Stimulated activated naive CD4-positive, alpha-beta T cell (primary cell): ENCODE measurements at places on chromosomes 3 and 15.

- DNase-seq: no peak
Measured at GRCh38 chr3:42180901-42181300, 85.1 kb downstream of the CCK start.

DNA sequence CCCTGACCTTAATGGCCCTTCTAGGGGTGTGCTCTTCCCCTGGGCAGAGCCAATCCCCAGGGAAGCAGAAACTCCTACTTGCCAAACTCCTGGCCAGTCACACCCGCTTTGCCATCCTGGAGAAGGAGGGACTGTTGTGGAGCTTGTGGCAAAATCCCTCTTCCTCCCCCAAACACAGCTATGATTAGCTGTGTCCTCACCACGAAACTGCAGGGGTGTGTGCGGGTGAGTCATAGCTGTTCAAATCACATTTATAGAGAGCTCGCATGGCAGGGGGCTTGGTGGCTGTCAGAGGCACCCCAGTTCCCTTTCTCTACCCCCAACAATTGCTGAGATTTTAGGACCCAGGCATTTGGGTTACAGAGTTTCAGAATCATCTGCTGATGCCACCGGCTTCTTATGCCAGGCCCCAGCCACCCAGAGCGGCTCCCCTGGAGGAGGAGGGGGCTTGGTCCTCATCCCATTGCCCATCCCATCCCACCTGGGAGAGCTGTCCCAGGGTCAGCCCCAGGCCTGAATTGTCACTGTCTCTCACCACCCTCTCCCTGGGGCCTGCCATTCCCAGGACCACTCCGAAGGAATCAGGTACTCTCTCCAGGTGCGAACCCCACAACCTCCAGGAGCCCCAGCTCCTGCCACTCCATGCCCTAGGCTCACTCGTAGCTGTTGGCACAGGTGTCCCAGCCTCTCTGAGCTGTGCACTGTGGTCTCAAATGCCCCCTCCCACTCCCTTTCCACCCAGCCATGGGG is 28.8 kb upstream of the MAGEF1 start:
- no peak for DNase-seq

- no peak for DNase-seq
Measured at GRCh38 chr3:133301731-133302130, 98.1 kb upstream of the BFSP2 start.

DNA sequence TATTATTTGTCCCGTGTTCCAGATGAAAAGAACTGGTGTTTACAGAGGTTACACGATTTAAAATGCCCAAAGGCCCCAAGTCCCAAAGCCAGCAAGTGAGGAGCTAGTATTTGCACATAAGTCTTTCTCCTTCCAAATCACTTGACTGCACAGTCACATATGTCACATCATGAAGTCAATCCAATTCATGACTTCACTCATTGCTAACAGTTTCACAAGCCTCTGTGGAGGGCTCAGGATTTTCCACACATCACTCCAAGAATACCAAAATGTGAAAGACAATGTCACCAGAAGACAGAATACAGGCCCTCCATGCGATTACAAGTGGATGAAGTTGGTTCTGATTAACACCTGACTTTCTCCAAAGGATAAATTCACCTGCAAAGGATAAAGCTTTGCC is 283.1 kb upstream of the UBE2E2 start:
- no peak for DNase-seq

DNA sequence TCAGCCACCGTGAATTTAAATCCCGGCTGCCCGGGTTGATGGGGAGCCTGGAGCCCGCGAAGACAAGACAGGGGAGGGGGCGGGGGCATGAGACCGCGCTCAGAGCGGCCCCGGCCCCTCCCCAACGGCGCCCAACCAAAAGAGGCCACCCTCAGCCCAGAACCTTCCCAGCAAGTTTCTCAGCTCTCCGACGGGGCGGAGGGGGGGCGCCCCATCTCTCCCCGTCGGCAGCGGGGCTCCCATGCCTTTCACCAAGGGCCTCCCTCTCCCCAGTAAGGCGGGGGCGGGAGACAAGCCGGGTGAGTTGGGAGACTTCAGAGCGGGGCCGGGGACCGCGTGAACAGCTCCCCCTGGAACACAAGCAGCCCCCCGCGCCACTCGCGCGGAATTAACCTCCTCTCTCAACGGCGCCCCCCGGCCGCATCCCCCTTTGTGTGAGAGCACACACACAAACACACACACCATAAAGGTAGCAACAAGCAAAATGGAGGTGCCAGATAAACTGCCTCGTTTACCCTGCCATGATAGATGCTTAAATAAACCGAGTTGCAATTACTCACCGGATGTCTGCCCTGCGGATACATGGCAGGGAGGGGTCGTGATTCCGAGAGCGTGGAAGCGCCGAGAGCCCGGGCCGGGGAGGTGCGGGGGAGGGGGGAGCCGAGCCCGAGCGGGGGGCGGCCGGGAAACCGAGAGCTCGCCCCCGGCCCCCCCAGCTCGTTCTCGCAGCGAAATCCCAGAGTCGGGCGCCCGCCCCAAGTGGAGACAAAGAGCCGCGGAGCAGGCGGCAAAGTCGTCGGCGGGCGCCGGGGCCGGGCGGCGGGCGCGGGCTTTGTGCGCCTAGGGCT is 1.3 kb downstream of the TLE3 start:
- DNase-seq: peak; percentile 60

DNA sequence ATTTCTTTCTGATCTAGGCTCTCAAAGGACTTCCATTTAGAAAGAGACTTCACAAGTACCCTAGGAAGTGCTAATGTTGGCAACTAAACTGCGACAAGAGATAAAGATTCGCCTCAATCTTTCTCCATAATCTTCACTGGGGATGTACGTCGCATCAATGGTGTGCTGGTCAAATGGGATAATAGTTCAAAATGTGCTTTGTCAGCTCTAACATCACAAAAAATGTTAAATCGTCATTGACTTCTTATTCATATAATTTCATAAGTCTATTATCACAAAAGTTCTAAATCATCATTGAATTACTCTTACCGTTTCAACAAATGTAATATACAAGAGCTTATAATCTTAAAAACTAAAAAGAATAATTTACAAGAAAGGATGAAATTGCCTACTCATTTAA is 727.7 kb downstream of the ROBO1 start:
- DNase-seq: no peak

GRCh38 chr15:42849836-42850235 is 70.7 kb downstream of the TTBK2 start:
- DNase-seq: no peak

GRCh38 chr3:194296454-194297263 is 54.5 kb downstream of the CPN2 start:
- no peak for DNase-seq

GRCh38 chr3:150407808-150408220 is 284 bp upstream of the TSC22D2 start:
- no peak for DNase-seq

- no peak for DNase-seq
Measured at GRCh38 chr15:89423981-89424380, 72.4 kb downstream of the RHCG start.

DNA sequence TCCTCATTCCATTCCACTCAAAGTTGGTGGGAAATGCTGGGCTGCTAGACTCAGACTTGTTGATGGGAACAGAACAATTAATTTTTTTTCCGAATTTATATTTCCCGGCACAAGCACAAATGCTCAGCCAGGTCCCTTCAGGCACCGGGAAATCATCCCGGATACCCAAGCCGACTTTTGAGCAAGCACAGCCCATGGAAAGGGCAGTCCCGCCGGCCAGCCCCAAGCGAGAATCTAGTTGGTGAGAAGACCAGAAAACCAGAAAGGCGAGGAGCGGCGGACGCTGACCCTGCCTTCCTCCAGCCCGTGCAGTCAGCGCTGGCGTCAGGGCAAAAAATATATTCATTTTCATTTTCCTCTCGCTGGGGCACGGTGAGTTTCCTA is 763 bp upstream of the ZIC4 start:
- DNase-seq: no peak

DNA sequence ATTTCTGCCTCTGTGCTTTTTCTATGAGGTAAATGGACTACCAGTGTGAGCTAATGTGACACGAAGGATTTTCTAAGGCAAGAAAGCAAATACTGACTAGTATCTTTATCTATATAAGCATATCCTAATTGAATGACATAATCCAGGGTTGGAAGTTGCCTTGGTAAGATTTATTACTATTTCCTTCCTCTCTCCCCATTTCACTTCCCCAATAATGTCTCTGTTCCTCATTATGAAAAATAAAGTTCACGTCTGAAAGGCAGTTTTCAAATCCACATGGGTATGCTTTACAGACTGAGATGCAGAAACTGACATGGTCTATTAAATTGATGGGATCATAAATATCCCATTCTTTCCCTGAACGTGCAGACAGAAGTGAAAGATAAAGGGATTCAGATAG is 86.0 kb downstream of the DTWD1 start:
- DNase-seq: no peak

DNA sequence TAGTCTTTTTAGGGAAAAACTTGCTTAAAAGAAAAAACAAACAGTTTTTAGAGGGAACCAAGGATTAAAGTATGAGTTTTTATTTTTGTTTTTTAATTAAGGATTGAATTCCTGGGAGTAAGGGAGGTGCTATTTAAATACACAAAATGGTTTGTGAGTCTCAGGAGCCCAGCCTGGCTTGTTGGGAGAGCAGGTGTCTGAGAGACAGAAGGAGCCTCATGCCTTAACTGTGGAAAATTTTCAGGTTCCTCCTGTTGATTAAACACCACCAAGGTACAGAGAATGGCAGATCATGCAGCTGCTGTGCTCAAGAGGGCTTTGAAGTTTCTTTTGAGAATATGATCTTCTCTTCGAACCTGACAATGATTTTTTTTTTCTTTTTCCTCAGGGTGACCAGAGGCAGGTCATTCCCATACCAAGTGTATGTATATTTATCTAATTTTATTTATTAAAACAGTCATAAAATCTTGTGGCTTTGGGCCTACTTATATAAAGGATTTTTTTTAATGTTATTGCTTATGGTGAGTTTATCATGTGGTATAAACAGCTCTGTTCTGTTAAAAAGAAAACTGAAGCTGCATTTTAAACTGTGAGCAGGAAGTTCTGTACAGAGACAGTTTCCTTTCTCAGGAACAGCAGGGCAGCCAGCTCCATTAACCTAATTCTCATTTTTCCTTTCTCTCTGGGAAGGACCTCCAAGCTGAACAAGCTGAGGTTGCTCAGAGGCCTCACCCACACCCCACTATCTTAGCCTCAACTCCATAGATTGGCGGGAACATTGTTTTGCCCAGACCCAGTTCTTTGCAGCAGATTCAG is 33.7 kb upstream of the VILL start:
- peak; percentile 39 for DNase-seq

GRCh38 chr3:112477891-112478290 is 21.4 kb downstream of the BTLA start:
- no peak for DNase-seq

DNA sequence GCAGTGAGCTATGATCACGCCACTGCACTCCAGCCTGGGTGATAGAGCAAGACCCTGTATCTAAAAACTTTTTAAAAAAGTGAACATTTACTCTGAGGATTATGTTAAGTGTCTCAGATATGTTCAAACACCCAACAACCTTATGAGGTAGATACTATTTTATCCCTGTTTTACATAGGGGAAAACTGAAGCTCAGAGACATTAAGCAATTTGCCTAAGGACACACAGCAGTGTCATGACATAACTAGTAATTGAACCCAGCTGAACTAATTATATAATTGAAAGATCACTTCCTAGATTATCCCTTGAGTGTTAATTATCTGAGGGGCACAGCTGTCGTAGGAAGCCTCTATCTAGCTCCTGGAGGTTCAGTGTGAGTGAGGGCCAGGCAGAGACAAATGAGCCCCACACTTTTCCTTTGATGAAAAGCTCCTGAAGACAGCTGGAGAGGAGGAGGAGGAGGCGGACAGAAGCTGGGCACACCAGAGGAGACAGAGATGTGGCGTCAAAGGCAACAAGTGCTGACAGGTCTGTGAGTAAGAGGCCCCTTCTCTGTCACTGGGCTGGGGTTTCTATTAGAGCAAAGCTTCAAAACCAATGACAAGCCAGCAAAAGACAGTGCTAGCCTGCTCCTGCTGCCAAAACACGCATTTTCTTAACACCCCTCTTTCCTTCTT is 20.5 kb downstream of the TRH start:
- no peak for DNase-seq

- DNase-seq: no peak
Measured at GRCh38 chr3:55343486-55344357, 143.4 kb downstream of the WNT5A start.

DNA sequence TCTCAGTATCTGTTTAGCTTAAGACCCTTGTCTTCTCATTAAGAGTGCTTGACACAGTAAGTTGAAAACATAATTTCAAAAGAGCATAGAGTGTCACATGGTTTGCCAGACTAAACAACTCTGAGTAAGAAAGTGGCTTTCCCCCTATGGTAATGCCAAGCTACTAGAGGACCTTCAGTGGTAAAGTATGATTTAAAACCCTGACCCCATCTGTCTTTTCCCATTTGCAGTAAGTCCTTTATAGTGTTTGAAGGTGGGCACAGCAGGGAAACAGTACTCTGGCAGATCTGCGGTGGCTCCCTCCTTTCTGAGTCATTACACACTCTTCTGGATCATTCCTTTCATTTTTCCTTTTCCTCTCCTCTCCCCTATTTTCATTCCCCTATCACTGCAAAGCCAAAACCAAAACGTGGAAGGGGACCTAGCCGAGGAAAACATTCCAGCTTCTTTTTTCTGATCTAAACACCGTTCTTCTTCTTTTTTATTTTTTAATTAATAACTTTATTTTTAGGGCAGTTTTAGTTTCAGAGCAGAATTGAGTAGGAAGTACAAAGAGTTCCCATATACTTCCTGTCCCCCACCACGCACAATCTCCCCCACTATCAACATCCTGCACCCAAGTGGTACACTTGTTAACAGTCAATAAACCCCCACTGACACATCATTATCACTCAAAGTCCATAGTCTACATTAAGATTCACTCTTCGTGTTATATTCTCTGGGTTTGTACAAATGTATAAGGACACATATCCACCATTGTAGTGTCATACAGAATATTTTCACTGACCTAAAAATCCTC is 74.7 kb downstream of the PPARG start:
- DNase-seq: no peak

DNA sequence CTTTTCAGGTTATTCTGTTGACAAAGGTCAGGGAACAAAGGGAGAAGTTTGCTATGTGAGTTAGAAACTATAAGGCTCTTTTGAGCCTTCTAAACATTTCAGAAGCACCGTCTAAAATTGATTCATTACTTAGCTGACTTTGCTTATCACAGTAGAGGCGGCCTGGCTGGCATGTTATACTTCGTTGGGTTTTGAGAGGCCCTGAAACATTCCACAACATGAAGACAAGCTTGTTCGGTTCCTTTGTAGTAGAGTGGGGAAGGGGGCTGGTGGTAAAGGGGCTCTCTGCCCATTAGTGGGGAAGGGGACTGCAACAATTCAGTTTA is 23.6 kb downstream of the ZBTB38 start:
- no peak for DNase-seq

- no peak for DNase-seq
Measured at GRCh38 chr15:93138681-93139250, 49.8 kb upstream of the RGMA start.
